ENCODE measurements at places on chromosomes 5 and 9.

DNA sequence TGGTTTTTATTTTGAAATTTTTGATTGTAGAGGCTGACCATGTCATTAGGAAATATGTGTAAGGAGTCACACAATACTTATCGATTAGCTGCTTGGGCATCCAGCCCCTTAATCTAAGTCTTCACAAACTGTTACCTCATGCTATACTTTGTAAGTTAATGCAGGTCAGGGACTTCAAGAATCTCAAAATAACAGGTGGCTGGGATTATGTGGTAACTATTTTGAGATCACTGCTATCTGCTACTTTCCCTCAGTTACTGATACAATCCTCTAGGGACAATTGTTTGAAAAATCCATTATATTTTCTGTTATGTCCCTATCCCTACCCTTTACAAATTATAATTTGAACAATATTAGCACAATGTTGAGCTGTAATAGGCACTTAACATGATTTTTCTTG lies 21.7 kb downstream of the FTMT start:
- DNase-seq = no peak

- no peak for DNase-seq
Observed at GRCh38 chr5:109281136-109281690, 128.6 kb downstream of the PJA2 start.

- no peak for DNase-seq
Observed at GRCh38 chr9:122572456-122572855, 10.7 kb downstream of the OR1L8 start.

DNA sequence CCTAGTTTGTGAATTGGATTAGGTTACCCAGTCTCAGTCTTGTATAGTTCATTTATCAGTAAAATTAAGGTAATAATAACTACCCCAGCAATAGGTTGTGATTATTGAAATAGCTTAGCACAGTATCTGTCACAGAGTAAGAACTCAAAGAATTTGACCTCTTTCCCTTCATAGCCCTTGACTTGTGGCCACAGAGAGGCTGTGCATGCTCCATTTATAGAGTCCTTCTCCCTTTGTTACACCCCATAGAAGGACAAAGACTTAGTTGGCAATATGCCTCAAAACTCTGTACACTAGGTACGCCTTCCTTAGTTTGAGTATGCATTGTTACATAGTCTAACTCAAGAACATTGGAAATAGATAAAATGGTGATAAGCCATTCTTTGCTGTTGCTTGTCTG lies 257.2 kb downstream of the KCTD16 start:
- no peak for DNase-seq

DNA sequence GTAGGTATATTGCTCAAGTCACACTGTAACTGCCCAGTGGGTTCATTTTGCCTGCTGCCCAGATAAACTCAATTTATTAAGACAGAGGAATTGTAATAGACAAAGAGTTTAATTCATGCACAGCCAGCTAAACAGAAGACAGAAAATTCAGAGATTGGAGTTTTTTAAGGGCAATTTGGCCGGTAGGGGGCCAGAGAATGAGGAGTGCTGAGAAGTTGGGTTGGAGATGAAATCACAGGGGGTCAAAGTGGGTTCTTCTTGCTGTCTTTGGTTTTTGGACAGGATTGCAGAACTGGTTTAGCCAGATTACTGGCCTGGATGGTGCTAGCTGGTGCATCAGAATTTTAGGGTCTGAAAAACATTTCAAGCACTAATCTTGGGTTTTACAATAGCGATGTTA lies 20.7 kb upstream of the IL33 start:
- no peak for DNase-seq

DNA sequence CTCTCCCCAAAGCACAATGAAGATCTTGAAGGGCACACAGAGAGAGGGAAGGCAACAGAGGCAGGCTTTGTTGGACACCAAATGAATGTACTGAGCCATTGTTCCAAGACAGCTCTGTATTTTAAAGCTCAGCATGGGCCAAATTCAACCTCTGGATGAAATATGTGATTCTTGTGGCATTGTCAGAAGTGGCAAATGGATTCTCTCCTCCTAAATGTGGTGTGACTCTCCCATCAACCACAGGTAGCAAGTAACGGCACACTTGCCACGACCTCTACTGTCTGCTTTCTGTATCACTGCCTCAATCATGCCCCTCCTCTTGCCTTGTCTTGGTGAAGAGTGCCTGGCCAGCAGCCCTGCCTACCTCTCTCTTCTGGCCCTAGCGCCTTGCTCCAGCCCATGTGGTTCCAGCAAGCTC lies 6.1 kb upstream of the MOB3B start:
- no peak for DNase-seq

DNA sequence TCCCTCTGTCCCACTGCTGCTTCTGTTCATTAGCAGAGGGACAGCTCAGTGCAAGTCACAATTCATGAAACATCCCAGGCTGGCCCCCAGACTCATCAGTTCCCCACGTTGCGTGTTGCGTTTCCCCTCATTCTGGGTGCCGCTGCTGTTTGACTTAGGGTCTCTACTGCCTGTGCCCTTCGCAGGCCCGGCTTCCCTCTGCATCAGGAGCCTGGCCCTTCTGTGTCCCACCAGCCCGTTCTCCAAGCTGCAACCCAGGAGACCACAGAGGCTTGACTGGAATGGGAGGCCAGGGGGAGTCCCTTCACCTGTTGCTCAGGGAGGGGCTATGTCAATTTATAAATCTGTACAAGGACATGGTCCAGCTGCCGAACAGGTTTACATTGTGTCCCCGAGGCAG lies 53.9 kb upstream of the SUSD3 start:
- no peak for DNase-seq

GRCh38 chr5:153813901-153814300 lies 224.8 kb downstream of the FAM114A2 start:
- DNase-seq = no peak

GRCh38 chr5:74124826-74125225 lies 498.8 kb downstream of the ARHGEF28 start:
- no peak for DNase-seq

GRCh38 chr5:120684213-120684612 lies 220.1 kb downstream of the PRR16 start:
- DNase-seq = no peak

DNA sequence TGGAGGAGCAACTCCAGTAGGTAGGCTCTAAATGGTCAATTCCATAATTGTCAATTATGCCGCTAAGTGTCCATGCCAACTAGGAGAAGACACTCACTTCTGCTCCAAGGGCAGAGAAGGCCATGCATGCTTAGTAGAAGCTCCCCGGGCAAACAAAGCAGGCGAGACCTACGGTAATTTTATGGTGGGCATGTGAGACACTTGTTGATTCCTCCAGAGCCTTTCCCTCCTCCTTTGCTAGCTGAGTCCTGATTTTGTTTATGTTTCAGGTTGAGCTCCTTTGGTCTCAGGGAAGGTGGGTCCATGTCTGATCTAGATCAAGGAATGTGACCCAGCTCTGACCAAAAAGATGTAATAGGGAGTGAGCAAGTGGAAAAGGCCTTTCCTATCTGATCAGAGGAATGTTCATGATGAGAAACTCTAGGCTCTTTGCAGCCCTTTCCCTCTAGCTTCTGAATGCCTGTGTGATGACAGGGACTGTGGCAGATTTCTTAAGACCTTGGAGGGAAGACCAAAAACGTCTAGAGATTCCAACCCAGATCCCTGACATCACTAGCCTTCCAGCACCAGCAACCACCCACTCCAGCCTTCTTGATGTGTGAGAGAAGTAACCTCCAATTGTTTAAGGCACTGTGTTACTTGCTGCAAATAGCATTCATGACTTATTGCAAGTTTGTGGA lies 7.7 kb upstream of the CPEB4 start:
- no peak for DNase-seq

DNA sequence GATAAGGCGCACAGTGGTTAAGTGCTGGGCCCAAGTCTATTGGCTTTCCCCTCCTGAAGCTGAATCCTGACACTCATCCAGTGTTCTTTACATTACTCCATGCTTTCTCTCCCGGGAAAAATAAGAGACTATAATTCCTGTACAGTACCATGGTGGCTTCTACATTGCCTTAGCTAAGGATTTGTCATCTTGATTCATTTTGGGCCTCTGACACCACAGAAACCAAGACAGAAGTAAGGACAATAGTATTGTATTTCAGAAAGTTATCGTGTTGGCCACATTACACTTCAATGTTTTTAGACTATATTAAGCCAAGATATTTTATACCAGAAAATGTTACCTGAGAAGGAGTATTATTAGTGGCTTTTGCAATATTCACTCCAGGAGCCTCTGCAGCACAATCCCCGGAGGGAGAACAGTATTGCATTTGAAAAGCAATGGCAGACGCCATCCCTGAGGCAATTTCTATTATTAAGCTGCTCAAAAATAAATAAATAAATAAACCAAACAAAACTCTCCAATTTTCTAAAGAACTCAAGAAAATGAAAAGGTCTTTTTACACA lies 267.9 kb downstream of the ENC1 start:
- no peak for DNase-seq

GRCh38 chr5:57983426-57983825 lies 476.5 kb downstream of the PLK2 start:
- no peak for DNase-seq

DNA sequence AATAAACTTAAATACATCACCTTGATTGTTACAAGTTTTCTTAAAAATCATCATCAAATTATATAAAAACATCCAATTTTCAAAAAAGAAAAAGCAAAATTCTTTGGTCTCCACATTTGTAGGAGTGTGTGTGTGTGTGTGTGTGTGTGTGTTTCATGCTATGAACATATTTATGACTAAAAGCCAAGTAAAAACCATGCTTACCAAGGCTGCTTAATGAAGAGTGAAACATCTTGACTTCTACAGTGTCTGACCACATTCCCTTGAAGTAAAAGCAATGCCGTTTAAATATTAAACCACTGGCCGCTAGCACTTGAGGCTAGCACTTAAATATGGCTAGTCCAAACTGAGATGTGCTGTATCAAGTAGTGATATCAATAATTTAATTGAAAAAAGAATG lies 549.1 kb upstream of the CCNG1 start:
- no peak for DNase-seq

- no peak for DNase-seq
Observed at GRCh38 chr5:65779643-65780042, 57.6 kb downstream of the NLN start.

DNA sequence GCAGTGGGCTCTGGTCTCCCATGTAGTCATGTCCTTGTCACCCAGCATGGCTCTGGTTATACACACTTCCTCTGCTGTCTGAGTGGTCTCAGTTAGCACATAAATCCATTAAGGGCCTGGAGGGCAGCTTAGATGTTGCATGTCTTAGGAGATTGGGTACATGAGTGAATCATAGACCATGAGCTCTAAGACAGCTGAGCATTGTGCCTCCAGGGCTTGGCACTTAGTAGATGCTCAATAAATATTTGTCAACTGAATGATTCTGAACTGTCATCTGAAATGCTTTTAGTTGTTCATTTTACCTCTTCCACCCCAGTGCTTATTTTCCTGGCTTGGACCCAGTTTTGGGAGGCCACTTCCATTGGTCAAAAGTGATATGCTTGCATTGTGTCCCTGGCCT lies 135.6 kb downstream of the BOD1 start:
- no peak for DNase-seq

GRCh38 chr5:157050050-157050449 lies 8.9 kb downstream of the HAVCR1 start:
- DNase-seq = no peak

GRCh38 chr5:177195307-177195952 lies 61.9 kb downstream of the NSD1 start:
- no peak for DNase-seq

- DNase-seq = no peak
Observed at GRCh38 chr5:105146867-105147266, 1584.3 kb upstream of the NUDT12 start.

- DNase-seq = no peak
Observed at GRCh38 chr9:80792726-80793125, 896.6 kb downstream of the TLE1 start.

- no peak for DNase-seq
Observed at GRCh38 chr5:41961736-41962135, 36.7 kb downstream of the FBXO4 start.

GRCh38 chr5:88474574-88474973 lies 205.9 kb upstream of the TMEM161B start:
- DNase-seq = no peak

DNA sequence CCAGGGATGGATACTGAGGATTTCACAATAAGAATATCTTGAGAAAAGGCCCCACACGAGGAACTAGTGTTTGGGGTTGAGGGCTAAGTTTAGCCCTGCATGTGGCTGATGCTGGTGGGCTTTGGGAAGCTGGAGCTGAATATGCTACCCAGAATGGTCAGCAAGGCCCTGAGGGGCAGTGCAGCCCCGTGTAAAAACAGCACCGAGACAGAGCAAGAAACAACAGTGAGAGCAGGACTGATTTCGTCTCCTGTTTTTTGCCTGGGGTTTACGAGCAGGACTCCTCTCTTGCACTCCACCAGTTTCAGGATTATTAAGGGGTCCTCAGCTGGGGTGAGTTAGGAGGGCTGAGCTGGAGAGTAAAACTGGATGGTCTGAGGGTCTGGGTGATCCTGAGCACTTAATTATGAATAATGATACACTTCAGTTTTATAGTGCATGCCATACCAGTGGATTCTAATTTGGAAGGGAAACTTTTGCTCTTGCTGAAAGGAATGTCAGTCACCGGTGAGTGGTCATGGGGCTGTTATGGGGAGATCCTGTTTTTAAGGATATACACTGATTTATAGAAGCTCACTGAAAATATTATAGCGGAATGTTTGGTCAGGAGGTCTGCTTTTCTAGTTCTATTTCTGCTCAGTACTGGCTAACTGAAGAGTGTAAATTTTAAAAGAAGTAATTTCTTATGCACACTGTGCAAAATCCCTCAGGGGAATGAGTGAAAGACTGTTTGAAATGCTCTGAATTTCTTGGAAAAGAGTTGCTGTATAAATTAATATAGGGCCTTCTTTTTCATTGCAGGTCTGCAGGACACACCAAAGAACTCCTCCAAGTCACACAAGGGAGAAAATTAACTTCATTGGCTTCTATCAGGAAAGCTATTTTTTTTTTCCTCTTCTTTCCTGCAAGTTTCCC lies 42.7 kb upstream of the NFIB start:
- DNase-seq = no peak

DNA sequence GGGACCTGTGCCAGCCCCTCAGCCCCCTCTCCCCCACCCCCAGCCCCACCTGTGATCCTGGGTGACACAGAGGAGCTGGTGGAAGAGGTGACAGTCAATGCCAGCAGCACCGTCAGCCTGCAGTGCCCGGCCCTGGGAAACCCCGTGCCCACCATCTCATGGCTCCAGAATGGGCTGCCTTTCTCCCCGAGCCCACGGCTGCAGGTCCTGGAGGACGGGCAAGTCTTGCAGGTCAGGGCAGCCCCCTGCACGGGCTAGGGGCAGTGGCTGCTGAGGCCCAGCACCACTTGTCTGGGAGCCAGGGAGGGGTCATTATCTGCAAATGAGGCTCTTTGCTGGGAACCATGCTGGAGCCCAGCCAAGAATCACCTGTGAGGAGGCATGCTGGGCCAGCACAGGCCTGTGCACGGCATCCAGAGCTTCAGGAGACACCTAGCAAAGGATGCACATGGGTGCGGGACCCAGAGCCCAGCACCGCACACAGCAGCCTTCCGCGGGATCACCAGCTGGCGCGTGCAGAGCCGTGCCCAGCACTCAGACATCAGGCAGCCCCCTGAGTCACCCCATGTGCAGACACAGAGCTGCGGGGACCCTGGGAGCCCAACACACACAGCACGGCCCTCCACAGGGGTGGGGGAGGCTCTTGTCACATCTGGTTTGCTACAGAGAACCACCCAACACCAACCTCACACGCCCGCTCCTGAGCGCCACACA lies 62.0 kb upstream of the ASS1 start:
- no peak for DNase-seq

- peak; percentile 94 for DNase-seq
Observed at GRCh38 chr5:172766287-172767108, 4.5 kb downstream of the DUSP1 start.

- DNase-seq = no peak
Observed at GRCh38 chr5:123028222-123028621, 8.3 kb downstream of the PPIC start.
